ENCODE measurements at places on chromosomes 2 and 18. TPM values are rescaled to one million over a fixed set of nuclear protein-coding genes. Genes with fewer than 3 reads are reported as not detected.

The KCTD1 gene
- polyA plus RNA-seq: 27.6 TPM

The SP5 gene
- polyA plus RNA-seq: 3.9 TPM

The ALPP gene
- not detected for polyA plus RNA-seq

The QPCT gene
- 74.2 TPM for polyA plus RNA-seq

The DLX2 gene
- 0.17 TPM for polyA plus RNA-seq

The ALK gene
- polyA plus RNA-seq: 0.41 TPM

Data from brain (organoid and tissue), 16 donors.